ENCODE measurements at places on chromosomes 16 and 17.

DNA sequence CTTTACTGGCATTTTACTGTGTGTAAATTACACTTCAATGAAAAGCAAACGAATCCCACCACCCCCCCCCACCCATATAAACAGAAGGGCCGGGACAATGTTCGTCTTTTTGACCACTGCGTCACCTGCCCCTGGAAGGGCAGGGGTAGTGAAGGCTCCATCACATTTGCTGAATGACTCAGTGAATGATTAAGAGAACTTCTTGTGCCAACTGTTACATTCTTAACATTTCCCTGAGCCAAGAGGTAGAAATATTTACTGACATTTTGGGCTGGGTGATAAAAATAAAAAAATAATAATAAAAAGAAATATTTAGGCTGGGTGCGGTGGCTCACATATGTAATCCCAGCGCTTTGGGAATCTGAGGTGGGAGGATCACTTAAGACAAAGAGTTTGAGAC, 24.1 kb downstream of the C16orf96 start:
- DNase-seq: no peak

- no peak for DNase-seq
Measured at GRCh38 chr17:79042421-79043190, 18.6 kb downstream of the C1QTNF1 start.

DNA sequence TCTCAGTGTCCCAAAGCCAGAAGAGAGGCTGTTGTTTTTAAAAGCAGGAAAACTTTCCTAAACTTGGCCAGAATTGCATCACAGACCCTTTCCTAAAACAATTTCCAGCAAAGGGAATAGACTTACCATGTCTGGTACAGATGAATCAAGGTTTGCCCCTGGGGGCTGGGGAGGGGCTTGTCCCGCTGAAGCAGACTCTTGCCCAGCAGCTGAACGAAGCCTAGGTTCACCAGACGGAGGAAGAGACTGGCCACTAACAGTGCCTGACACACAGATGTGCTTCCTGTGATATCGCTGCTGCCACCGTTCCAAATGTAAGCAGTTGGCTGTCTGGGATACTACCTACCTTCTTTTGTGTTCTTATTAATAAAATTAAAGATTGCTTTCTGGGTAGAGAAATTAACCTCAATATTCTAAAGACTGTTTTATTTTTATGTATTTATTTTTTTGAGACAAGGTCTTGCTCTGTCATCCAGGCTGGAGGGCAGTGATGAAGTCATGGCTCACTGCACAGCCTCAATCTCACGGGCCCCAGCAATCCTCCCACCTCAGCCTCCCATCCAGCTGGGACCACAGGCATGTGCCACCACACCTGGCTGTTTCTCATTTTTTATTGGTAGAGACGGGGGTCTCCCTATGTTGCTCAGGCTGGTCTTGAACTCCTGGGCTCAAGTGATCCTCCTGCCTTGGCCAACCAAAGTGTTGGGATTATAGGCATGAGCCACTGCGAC, 13.5 kb downstream of the PRCD start:
- no peak for DNase-seq

DNA sequence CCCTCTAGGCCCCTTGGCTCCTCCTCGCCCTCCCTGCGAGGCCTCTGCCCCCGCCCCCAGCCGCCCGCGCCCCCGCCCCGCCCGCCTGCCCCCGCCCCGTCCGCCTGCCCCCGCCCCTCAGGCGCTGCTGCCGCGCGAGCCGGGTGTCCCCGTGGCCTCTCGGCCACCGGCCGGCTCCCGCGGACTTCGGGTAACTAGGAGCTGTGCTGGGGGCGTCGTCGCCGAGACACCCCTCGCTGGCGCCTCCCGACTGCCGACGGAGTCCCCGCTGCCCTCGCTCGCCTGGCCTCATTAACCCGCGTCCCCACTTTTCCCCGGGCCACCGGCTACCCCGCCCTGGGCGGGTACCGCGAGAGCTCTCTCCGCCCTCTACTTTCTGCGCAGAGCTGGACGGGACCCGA, at the start of gene TLCD1:
TSS of gene TLCD1 (minus strand) at position 8 of the 401 bp plus-strand sequence. CDS start 136 bp downstream, outside the sequence.
- DNase-seq: peak; percentile 69

GRCh38 chr17:64406321-64407200, 15.9 kb upstream of the PECAM1 start:
- no peak for DNase-seq

DNA sequence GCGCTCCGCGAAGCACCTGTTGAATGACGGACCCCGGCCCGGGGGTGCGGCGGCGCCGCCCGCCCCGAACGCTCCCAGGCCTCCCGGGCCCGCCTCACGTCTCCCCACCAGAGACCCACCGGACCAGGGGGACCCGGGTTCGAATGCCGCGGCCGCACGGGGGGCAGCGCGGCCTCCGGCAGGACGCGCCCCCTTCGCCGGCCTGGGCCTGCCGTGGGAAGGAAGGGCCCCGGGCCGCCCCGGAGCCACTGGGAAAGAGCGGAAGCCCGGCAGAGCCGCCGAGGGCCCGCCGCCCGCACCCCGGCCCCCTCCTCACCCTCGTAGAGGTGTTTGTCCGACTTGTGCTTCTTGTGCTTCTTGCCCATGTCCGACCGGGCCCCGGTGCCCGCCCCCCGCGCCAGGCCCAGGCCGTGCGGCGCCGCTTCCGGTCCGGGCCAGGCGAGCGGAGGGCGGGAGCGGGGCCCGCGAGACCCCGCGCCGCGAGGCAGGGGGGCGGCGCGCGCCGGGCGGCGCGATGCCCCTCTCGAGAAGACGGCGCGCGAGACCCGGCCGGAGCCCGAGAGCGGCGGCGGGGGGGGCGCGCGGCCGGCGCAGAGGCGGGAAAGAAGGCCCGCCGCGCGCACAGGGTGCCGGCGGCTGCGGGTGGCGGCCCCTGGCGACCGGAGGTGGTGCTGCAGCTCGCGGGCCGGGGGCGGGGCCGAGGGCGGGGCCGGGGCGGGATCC, at the start of gene BRD7:
TSS of gene BRD7 (minus strand) at position 579 of the 723 bp plus-strand sequence. CDS start at position 365, 214 bp downstream.
- peak; percentile 35 for DNase-seq

DNA sequence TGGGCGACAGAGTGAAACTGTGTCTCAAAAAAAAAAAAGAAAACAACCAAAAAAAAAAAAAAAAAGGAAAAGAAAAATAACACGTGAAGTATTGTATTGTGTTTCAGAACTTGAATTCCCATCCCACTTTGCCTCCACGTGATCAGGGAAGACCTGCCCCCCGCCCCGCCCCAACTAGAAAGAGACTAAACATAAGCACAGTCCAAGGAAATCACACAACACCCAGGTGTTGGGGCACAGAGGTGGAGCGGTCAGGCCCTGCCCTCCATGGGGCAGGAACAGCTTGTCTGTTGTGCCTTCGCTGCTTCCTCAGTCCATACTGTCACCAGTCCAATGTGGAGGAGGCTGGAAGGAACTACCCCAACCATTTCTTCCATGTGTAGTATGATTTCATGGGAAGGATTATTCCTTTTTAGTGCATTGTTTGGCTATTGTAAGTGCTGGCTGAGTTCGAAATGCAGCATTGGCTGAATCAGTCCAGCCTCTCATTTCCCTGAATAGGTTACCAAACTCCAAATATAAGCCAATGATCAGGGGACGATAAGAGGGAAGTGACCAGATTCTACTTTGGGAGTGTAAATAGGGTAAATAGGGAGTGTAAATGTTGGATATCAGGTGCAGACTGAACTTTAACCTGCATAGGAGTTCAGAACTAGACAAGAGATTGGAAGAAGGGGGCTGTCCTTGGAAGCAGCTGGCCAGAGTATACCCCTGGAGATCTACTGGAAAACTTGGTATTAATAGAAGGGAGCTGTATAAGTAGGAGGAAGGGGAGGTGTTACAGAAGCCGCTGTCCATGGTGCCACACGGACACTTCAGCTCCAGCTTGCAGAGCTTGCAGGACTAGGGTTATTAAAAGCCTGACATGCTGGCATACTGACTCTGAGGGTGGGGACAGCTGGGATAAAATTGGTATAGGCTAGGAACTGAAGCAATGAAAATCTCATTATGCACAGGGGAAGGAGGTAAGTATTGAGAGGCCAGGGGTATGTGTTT, 50.7 kb downstream of the TANGO6 start:
- DNase-seq: no peak

- no peak for DNase-seq
Measured at GRCh38 chr17:19713901-19714361, 2.5 kb downstream of the SLC47A2 start.

GRCh38 chr17:2724784-2725164, 13.2 kb upstream of the CLUH start:
- DNase-seq: no peak

DNA sequence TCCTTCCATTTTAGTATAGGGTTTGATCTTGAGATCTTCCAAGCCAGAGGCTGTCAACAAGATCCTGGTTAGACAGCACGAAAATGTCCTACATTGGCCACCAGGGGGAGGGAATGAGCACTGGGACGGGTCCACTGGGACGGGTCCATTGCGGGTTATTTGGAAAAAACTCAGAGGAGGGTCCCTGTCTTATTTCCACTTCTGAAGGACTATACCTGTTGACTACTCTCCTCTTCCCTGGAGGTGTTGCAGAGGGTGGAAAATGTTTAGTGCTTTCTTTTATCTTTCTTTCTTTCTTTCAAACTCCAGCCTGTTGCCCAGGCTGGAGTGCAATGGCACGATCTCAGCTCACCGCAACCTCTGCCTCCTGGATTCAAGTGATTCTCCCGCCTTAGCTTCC, 2.5 kb downstream of the TTLL6 start:
- DNase-seq: peak; percentile 29

DNA sequence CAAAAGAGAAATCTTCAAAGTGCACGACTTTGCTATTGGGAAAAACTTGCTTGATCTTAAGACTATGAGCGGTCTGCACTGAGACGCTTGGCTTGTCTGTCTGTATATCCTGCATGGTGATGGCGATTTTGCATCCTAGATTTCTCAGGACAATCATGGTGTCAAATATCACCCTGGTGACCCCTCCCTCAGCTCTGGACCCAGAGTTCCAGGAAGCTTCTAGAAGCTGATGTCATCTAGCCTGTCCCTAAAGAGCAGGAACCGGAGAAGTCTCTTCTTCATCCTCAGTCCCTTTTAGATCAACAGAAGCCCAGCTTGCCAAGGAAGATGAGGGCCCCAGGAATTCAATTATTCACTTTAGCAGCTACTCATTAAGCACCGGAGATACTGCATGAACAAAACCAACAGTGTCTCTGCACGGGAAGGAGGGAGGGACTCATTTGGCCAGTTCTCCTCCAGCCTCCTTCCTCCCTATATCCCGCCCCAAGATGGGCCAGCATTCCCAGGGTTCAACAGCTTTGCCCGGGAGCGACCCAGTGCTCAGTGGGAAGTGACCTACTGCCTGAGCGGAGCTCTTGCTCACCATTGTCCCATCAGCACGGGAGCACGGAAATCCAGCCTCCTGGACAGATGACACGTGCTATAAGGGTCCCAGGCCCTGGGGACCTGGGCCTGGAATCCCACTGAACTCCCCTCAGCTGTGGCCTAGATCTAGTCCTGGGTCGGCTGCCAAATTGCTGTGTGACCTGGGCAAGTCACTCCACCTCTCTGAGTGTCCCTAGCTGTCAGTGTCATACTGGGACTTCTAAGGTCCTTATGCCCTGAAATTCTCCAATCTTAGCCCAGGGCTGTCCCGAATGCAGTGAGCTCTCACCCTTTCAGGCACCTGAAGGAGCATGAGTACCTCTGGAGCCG, 3.8 kb downstream of the EMP2 start:
- DNase-seq: no peak

- no peak for DNase-seq
Measured at GRCh38 chr16:66344533-66345145, 21.9 kb upstream of the CDH5 start.

DNA sequence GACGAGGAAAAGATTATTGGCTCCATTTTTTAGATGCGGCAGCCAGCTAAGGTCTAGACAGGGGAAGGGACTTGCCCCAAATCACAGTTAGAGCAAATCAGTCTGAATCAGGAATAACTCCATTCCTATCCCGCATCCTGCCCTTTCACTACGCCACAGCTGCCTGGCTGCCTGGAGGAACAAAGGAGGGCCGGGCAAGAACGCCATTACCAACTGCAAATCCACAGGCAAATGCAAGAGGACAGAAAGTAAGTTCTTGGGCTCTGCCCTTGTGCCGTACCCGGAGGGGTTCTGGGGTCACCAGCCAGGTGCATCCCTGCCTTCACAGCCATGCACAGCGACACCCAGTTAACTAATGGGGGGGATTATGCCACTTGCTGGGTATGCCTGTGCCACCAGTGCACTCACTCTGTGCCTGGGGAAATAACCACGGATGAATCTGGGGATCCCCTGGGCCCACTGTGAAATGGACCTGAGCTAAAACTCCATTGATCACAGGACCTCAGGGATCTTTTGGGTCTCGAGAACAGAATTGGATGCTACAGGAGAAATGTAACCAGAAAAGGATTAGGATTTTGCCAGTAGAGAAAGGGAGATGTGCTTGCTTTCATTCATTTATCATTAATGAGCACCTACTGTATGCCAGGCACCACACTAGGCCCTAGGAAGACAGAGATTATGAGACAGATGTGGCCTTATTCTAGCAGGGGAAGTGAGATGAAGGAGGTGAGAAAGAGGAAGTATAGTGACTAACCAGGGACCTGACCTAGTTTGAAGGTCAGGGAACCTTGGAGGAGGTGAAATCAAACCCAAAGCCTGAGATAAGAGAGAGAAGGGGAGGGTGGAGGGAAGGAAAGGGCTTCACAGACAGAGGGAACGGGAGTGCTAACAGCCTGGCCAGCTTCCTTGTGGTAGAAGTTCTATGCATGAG, 17.7 kb downstream of the BCL7C start:
- no peak for DNase-seq

DNA sequence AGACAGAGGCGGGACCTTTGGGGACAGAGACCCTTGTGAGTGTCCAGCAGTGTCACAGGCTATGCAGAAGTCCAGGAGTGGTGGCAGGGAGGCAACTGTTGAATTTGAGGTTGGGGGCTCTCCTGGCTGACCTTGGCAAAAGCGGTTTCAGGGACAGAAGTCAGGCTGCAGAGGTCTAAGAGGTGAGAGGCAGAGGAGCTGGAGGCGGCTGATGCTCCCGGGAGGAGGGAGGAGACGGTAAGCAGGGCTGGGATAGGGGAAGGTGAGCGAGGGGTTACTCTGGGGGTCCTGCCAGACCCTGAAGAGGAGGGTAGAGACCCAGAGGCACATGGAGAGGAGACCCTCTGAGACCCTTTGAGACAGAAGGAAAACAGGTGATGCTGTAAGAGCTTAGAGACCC, 5.2 kb downstream of the EPOP start:
- no peak for DNase-seq

- DNase-seq: no peak
Measured at GRCh38 chr17:80870401-80870800, 121.2 kb upstream of the CHMP6 start.

GRCh38 chr17:59761385-59762048, 54.1 kb downstream of the VMP1 start:
- DNase-seq: no peak

- DNase-seq: no peak
Measured at GRCh38 chr16:31216422-31217135, at the start of gene PYDC1. PYDC1 (minus strand) TSS chr16:31217135; CDS start chr16:31217028, 107 bp downstream.

DNA sequence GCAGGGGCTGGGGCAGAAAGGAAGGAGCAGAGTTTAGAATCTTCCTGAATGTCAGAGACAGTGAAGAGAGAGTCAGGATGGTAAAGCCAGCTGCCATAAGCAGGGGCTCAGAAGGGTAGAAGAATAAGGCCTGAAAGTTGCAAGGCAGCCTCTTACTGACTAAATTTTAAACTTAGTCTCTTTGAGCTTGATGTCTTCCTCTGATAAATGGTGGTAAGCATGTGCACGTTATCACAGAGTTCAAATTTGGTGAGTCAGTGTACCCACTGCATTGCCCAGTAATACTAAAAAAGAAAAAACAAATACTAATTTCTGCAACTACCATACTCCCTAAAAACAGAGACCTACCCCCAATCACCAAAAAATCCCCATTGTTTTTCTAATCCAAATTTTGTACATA, 45.2 kb downstream of the SIAH1 start:
- no peak for DNase-seq

All from NK-92 treated with Interleukin-12 subunit alpha and Interleukin-12 subunit beta, amount 100 ng/mL, for 24 hours (cell line).